NCI-H1694 treated with DMSO at 0.1 percent for 48 hours (cell line): ENCODE measurements at places on chromosomes 5 and 9.

DNA sequence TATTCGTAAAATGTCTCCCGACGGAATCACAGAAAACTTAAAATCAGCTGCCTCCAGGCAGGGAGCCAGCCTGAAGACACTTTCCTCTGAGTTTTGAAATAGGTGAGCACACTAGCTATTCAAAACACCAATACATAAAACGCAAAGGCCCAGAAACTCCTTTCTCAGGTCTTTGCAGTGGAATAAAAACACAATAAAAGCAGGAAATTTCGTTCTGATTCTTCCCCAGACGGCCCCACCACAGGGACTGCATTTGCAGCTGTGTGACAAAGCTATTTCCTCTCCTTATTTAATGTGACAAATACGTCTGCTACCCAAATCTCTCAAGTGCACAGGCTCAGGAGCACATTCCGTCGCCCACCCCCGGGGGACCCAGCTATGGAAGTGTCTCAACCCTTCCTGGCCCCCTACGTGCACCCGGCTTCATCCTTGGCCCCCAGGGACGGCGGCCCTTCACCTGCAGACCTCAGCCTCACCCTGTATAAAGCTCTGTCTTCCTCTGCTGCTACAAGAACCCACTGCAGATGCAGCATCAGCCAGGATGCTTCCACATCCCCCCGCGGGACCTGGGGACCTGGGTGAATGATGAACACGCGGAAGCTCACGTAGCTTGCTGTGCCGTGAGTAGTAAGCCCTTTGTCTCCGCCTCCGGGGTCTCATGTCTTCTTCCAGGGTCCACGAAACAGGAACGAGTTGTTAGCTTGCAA lies 24.9 kb downstream of the AHRR start:
- no peak for DNase-seq

DNA sequence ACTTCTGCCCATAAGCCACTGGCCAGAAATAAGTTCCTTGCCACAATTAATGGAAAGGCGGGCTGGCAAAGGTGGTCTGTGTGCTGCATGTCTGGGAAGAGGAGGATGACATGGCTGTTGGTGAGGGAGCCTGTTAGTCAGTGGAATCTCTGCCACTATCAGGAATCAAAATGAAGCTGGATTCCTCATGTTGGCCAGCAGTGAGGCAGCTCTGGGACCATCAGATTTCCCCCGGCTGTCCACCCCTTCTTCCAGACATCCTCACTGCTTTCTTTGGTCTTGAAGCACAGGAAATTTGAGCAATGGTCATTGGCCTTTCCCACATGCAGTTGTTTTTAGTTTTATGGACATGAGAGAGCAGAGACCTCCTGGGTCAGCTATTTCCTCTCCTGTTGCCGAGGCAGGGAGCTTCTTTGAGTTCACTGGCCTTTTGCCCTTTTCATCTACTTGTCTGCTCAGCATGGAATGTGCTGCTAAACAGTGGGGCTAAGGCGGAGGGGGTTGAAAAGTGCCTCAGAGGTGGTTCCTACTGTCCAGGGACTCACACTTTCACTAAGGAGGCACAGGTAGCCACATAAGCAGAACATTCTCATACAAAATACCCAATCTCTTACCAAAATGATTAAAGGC lies 34.8 kb upstream of the NEURL1B start:
- DNase-seq: no peak

- DNase-seq: no peak
Measured at GRCh38 chr9:2874001-2874750, 30.3 kb upstream of the PUM3 start.

GRCh38 chr5:128532127-128532526 lies 5.9 kb downstream of the FBN2 start:
- no peak for DNase-seq

DNA sequence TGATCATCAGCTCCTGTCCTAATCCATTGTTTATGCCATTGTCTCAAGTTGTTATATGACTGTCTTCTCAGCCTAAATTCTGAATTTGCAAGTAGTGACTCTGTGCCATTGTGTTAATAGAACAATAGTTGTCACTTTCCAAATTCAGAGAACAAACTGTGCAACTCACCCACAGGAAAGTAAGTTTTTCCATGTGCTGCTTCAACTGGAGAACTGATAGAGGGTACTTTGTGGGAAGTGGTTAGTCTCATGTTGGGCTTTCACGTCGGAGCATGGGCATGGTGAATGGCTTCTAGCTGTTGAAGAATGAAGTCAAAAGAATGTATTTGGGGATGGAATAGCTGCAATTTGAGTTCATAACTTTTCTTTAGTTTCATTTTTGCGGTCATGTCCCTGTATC lies 146.0 kb downstream of the CD180 start:
- no peak for DNase-seq

DNA sequence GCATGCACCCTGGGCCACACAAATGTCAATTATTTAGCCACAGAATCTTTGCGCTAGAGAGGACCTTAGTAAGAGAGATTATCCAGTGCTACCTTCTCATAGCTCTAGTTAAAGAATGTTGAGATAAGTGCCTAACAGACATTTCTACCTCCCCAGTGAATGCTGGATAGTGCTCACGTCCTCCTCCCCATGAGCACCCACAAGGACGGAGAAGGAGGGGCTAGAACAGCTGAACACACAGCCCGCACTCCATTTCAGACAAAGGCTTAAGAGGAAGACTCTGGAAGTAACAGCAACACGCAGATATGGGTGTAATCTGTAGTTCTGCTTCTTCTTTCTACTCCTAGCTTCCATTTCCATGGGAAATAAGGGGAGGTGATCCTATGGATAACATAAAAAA lies 120.5 kb downstream of the FEM1C start:
- no peak for DNase-seq

DNA sequence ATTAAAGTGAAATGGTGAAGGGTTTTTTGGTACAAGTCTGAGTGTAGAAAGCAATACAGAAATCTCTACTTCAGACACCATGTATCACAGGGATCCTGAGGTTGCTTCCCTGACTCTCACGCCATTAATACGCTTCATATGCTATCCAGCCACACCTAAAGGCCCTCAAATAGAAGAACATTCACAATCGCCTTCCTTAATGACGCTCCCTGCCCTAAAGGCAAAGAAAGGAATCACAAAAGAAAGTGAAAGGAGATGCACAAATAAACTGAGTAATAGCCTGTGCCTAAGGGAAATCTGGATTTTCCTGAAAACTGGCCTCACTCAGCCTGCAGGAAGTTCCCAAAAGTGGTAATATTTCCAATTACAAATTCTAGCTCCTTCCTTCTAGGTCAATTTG lies 1002.7 kb upstream of the DMAC1 start:
- DNase-seq: no peak
